ENCODE measurements at places on chromosomes 5 and 9.

DNA sequence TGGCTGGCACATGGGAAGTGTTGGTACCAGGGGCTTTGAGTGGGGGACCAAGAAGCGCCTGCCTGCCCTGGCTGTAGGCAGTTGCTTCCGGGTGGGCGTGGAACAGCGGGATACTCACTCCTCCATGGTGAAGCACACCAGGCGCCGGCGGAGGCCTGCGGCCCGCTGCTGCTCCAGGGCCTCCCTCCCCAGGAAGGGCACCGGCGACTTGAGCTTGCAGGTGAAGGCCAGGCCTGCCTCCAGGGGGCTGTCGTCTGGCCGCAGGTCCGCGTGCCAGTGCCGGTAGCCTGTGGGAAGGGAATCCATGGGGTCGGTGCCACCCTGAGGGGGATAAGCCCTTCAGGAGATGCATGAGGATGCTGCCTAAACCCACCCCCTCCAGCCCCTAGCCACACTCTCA is 34.3 kb downstream of the DBH start:
- no peak for DNase-seq

DNA sequence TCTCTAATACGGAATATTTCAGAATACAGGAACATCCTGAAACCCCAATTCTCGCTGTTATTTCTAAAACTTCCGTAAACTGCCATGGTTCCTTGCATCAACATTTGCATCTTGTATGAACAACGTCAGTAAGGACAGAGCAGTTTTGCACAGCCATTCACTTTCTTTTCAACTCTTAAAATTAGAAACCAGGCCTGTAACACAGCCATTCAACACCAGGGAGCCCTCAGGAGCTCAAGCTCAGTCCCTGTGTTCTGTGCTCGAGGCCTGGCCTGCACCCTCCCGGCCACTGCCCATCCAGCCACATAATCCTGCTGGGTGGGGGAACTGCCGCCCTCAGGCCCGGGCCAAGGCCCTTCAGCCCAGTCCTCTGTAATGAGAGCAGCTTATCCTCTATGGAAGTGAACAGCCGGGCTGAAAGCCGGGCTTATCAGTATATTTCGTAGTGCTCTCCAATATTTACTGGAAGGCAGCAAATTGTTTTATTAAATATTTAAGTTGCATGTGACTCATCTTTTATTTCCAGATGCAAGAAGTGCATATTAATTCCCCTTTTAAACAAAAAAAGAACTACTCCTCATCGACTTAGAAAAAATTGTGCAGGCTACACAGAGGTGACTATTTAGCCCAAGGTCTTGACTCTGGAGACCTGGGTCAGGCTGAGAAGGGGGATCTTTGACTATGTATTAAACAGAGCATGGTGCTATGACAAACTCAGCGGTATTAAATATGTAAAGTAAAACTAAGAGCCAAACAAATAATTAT is 33.2 kb upstream of the SLC6A3 start:
- DNase-seq: no peak

DNA sequence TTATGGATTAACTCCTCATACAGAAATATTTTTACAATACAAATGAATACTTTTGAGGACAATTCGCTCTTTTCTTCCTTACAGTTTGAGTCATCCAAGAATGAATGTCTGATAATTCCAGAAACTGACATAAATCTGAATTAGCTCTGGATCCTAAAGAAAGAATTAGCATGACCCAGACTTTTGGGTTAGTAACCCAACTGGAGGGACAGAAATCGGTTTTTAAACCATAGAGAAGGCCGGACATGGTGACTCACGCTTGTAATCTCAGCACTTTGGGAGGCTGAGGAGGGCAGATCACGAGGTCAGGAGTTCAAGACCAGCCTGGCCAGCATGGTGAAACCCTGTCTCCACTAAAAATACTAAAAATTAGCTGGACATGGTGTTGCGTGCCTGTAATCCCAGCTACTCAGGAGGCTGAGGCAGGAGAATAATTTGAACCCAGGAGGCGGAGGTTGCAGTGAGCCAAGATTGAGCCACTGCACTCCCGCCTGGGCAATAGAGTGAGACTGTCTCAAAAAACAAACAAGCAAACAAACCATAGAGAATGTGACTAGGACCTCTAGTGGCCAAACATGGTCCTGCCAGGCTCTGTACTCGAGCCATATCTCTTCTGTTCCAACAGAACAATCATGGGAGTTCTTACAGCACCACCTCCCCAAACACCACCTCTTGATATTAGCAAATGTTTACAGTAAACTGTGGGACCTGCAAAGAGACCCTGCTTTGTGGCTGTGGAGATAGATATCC is 44.8 kb downstream of the LURAP1L start:
- no peak for DNase-seq

GRCh38 chr5:142600611-142601358 is 85.1 kb downstream of the FGF1 start:
- DNase-seq: no peak

- no peak for DNase-seq
These were observed 11.0 kb upstream of the FAM81B start for GRCh38 chr5:95380103-95380628.

- no peak for DNase-seq
These were observed 6.4 kb downstream of the TPM2 start for GRCh38 chr9:35683323-35683722.

GRCh38 chr5:91111473-91112238 is 271.5 kb downstream of the ARRDC3 start:
- DNase-seq: no peak

DNA sequence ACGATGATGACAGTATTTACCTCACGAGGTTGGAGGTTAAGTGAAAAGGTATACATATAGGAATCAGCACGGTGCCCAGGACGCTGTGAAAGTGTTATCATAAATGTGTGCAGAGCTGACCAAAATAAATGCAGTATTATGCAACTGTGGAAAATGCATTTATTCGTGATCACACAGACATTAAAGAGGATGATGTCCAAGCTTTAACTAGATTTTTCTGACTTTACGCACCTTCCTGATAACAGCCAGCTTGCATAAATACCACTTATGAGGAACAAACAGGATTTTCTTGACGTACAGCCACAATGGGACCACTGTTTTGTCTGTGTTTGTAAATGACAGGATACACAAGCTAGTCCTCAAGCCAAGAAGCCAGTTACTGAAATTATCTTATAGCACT is 71.4 kb upstream of the ATP10B start:
- DNase-seq: no peak

GRCh38 chr9:89448381-89448780 is 49.5 kb downstream of the SEMA4D start:
- peak; percentile 43 for DNase-seq

GRCh38 chr9:35195683-35196082 is 33.9 kb downstream of the UNC13B start:
- DNase-seq: no peak

DNA sequence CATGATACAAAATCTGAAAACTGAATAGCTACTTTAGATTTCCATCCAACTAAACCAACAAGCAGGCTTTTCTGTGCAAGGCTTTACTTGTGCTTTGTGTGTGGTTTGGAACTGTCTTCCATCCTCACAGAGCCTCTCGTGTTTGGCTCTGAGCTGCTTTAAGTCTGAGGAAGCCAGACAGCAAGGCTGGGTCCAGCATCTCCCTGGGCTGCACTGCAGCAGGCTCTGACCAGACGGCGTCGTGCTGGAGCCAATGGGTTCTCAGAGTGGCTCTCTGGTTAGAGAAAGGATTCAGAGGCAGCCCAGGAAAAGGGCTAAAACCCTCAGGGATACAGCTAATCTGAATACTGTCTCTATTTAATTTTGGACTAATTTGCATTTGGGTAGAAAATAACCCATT is 207.9 kb upstream of the EFNA5 start:
- DNase-seq: no peak

GRCh38 chr5:18972177-18972576 is 1015.8 kb downstream of the CDH18 start:
- no peak for DNase-seq

DNA sequence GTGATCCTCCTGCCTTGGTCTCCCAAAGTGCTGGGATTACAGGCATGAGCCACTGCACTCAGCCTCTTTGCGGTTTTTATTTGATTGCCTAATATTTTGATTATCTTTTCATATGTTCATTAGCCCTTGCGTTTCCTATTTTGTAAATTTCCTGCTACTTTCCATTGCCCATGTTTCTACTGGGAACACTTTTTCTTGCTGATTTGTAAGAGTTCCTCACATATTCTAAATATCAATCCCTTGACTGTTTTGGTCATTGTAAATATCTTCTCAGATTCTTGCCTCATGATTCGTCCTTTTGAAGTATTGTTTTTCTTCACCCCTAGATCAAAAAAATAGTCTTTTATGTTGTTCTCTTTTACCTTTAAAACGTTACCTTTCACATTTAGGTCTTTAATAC is 37.9 kb upstream of the TTC1 start:
- no peak for DNase-seq

- no peak for DNase-seq
These were observed 10.9 kb downstream of the DNLZ start for GRCh38 chr9:136352682-136353081.

DNA sequence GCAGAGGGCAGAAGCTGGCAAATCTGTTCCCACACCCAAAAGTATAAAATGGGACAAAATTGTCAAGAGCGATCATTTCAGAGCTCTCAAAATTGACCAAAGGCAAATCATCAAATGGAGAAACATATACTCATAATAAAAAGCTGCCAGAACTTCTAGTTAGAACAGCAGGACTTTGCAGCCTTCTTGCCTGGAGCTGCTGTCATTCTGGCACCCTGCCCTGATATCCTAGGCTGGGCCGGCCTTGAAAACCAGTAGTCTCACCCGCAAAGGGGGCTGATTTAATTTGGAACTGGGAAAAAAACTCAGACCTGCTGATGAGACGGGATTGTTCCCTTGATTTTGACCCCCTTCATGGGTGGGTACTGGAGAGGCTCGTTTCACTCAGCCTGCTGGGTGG is 18.5 kb downstream of the OR2V1 start:
- DNase-seq: no peak

DNA sequence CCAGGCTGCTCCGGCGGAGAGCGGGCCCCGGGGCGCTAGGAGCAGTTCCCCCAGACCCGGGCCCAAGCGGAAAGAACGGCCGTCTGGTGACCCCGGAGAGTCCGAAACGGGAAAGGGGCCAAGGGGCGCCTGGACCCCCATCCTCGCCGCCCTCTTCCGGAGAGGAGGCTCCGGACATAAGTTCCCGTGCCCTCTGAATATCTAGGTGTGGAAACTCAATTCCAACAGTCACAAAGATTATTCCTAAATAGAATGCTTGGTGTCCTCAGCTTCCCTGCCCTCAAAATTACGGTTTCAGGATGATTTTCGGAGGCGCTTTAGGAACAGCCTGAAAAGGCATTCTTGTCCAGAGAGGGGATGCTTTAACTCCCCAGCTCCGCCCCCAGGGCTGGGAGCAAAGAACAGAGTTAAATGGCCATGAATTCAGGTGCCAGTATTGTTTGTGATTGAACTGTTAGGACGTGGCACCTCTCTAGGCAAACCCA is 681 bp upstream of the LHFPL2 start:
- no peak for DNase-seq

- DNase-seq: no peak
These were observed 172.9 kb upstream of the SMIM23 start for GRCh38 chr5:171612749-171613148.

DNA sequence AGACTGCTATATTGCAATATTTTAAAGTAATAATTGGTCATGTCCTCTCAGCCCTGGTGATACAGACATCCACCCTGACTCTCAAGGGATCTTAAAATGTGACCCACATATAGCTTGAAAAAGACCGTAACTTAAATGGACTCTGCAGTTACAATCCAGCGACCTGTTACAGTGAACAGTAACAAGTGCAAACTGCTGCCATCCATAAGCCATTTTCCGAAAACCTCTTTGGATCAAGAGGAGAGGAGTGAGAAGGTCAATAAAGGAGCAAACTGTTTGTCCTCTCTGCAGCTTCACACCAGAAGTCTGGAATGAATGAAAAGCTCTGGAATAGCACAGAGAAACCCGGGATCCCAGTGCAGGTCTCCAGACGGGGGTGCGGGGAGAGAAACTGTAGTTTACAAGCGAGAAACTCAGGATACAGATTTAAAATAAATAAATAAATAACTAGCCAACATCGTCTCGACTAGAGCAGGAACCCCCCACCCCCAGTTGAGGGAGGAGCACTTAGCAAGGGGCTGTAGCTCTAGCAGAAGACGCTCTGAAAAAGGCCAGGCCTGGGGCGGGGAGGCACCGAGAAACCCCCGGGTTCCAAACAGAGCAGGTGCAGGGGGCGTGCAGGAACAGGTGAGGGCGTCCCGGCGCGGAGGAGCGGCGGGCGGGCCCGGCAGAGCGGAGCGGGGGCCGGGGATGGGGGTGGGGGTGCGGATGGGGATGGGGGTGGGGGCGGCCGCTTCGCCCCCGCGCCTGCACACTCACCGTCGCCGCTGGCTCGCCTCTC is 572 bp downstream of the ZDHHC21 start:
- no peak for DNase-seq

DNA sequence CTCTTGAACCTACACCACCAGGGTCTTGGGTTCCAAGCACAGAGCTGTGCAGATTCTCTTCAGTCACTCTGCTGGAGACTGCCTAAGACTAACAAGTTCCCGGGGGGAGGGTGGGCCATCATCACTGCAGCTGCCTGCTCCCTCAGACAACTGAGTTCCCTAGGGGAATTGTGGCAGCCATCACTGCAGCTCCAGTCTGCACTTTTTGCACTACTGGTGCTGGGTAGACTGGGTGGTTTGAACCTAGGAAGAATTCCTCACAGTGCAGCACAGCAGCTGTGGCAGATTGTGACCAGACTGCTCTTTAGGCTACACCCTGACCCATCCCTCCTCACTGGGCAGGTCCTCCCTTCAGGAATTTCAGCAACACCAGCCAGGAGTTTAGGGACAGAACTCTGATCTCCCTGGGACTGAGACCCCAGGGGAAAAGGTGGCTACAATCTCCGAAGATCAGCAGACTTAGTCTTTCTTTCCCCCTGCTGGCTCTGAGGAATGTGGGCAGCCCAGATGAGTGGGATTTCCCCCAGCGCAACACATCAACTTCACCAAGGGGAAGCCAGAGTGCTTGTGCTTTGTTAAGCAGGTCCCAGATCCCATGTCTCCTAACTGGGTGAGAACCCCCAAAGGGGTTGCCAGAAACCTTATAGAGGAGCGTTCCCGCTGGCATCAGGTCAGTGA is 30.9 kb upstream of the RGMB start:
- DNase-seq: no peak

GRCh38 chr5:56493308-56493707 is 260.2 kb upstream of the ANKRD55 start:
- DNase-seq: no peak

GRCh38 chr9:134690301-134690751 is 48.7 kb downstream of the COL5A1 start:
- no peak for DNase-seq

DNA sequence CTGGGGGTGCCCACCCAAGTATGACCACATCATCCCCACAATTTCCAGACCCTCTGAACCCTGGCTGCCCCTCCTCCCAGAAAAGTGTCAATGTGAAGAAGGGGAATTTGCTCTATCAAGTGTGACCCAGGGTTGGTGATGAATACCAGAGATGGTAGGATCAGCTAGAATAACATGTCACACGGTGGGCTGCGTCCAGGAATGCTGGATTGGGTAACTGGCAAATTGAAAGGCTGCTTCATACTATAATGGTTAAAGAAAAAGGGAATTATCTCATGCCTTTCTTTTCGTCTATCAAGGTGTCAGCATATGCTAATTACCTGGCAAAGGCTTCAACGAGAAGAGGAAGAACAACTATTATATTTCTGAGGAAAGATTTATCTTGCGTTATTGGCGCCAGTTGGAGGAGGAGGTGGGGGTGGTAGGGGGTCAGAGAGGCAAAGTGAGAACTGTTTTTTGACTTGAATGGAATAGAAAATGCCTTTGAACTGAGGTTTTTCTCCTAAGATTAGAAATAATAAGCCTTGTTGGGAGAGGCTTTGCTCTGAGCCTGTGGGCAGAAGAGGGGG is 27.8 kb upstream of the ARAP3 start:
- no peak for DNase-seq

GRCh38 chr9:6827439-6828145 is 69.8 kb downstream of the KDM4C start:
- peak; percentile 53 for DNase-seq
